Esophagus squamous epithelium (tissue), 5 donors: ENCODE measurements at places on chromosomes 7 and 10. TPM values are rescaled to one million over a fixed set of nuclear protein-coding genes. Genes with fewer than 3 reads are reported as not detected.

Gene SEC61G
- total RNA-seq = 429 TPM

Gene C10orf62
- not detected for total RNA-seq

Gene GPR15LG
- 335 TPM for total RNA-seq

Gene OR2A5
- not detected for total RNA-seq

- no peak overlapping the region for H3K27ac ChIP-seq
- DNase-seq = no peak
- H3K36me3 ChIP-seq = no peaks in the 10 kb centered on the region
These were observed 40.1 kb downstream of the AKR1E2 start for GRCh38 chr10:4865945-4866661.

DNA sequence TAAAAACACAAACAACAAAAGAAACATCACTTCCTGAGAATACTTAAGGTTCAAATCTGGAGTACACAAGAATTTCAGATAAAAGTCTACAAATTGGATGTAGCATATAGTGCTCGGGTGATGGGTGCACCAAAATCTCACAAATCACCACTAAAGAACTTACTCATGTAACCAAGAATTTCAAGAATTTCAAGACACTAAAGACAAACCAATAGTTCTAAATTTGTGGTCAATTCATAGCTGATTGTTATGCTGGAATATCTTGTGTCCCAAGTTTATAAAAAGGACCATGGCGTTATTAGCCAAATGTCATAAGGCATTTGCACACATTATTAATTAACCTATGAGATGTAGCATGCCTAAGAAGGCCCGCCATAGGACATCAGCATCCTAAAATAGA lies 1204.1 kb upstream of the AUTS2 start:
- H3K27ac ChIP-seq = no peak overlapping the region
- H3K27me3 ChIP-seq = no peaks in the 10 kb centered on the region
- H3K4me1 ChIP-seq = no peaks in the 10 kb centered on the region
- no peak overlapping the region for H3K4me3 ChIP-seq
- no peaks in the 10 kb centered on the region for H3K36me3 ChIP-seq

GRCh38 chr7:130777426-130777825 lies 43.4 kb upstream of the KLF14 start:
- H3K4me1 ChIP-seq = no peaks in the 10 kb centered on the region
- no peaks in the 10 kb centered on the region for H3K36me3 ChIP-seq
- no peaks in the 10 kb centered on the region for H3K27me3 ChIP-seq
- H3K4me3 ChIP-seq = no peak overlapping the region
- DNase-seq = no peak
- no peak overlapping the region for H3K27ac ChIP-seq

DNA sequence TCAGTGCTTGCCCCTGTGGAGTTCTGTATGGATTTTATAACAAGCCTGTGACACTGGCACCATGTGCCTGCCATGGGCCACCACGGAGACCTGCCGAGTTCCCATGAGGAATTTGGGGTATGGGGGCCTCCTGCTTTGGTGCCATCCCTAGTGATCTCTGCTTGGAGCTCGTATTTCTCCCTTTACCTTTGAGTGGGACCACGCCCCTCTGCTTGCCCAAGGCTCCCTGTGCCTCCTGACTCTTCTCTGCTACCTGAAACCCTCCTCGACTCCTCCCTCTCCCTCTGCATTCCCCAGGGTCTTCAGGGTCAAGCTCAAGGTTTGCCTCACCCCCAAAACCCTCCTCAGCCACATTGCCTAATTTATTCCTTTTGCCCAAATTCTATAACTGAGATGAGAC lies 225.0 kb downstream of the BUB3 start:
- no peaks in the 10 kb centered on the region for H3K36me3 ChIP-seq
- DNase-seq = no peak
- H3K27ac ChIP-seq = no peak overlapping the region
- no peak overlapping the region for H3K4me3 ChIP-seq
- no peaks in the 10 kb centered on the region for H3K4me1 ChIP-seq
- H3K27me3 ChIP-seq = no peaks in the 10 kb centered on the region

DNA sequence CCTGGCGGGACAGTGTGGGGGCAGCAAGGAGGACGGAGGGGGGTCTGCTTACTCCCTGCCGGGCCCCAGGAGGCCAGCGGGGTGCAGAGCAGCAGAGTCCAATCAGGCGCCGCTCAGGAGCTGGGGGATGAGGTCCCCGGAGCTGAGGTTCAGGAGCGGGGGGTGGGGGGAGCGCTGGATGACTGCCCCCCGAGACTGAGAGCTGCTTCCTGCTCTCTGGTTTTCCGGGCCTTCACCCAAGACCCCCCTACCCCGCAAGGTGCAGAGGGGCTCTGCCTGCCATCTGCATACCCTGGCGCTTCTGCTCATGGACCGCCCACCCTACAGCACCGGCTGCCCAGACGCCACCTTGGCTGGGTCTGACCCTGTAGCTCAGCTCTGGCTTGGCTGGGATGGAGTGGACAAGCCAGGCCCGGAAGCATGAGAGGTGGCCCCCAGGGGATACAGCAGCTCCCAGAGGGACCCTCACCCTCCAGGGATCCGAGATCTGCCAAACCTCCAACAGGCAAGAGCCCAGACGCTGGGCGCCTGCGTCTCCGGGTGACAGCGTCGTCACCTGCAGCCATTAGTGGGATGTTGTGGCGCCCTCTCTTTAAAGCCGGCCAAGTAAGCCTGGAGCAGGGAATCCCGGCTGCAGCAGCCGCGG lies 930 bp downstream of the KNDC1 start:
- H3K27me3 ChIP-seq = peaks cover 4% of the 10 kb centered on the region
- no peak for DNase-seq
- peaks cover 7% of the 10 kb centered on the region for H3K4me1 ChIP-seq
- peak overlapping the region; percentile 45 for H3K4me3 ChIP-seq
- H3K27ac ChIP-seq = no peak overlapping the region

GRCh38 chr10:66990143-66990830 lies 64.5 kb downstream of the LRRTM3 start:
- H3K36me3 ChIP-seq = no peaks in the 10 kb centered on the region
- H3K4me1 ChIP-seq = no peaks in the 10 kb centered on the region
- no peak overlapping the region for H3K4me3 ChIP-seq
- H3K27me3 ChIP-seq = no peaks in the 10 kb centered on the region
- no peak for DNase-seq
- no peak overlapping the region for H3K27ac ChIP-seq

GRCh38 chr7:132934017-132934416 lies 147.9 kb downstream of the CHCHD3 start:
- no peaks in the 10 kb centered on the region for H3K36me3 ChIP-seq
- no peak overlapping the region for H3K4me3 ChIP-seq
- no peak overlapping the region for H3K27ac ChIP-seq
- DNase-seq = no peak
